ENCODE measurements at places on chromosomes 4 and X.

DNA sequence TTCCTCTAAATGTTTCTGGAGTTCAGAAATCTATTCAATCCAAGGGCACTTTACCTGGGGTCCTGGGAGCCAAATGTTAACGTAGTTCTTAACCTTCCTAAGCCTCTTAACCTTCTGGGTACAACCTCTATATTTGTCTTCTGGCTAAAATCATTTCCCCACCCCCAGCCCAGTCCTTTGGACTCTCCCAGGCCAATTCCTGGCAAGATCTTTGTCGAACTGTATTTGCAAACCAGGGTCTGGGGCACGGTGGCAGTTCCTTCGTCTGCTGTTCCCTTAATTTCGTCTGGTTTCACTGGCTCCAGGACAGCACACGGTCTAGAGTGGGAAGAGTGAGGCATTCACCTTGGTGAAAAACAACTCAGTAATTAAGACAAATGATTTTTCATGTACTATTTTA is 811 bp upstream of the SLC25A5 start:
- no peak for DNase-seq

GRCh38 chrX:10142041-10142599 is 14.7 kb upstream of the CLCN4 start:
- DNase-seq, result no peak

DNA sequence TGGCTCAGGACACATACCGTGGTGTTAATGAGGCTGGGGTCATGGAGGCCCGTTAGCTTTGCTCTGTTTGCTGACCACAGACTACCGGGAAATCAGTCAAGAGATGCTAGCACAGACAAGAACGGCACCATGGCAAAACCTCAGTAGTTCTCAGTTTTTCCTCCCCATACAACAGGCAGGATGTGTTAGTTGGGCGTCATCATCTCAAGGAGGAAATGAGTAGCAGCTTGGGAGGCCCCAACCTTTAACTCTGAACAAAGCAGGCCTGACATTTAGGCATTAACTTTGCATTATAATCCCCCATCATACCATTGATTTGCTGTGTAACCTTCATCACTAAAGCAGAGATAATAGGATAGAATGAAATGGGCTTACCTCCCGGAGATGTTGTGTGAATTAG is 714.2 kb downstream of the RPA4 start:
- no peak for DNase-seq

- no peak for DNase-seq
Measured at GRCh38 chr4:152480901-152481300, 55.0 kb downstream of the FBXW7 start.

- no peak for DNase-seq
Measured at GRCh38 chrX:110419512-110419911, 60.9 kb downstream of the RTL9 start.

DNA sequence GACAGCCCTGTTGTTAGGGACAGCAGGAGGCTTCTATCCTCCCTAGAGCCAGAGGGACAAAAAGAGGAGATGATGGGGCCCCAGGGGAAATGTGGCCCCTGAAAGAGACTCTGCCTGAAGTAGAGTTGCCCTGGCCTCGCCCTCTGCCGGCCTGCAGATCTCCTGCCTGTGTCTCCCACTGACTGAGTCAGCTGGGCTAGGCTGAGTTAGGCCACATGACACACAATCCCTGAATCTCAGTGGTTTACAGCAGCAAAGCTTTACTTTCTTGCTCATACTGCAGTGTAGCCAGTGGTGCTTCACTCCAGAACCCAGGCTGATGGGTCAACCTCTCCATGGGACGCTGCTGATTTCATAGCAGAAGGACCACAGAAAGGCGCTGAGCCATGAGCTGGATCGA is 23.5 kb downstream of the DRD5 start:
- DNase-seq, result no peak

GRCh38 chr4:36388710-36389109 is 107.3 kb downstream of the DTHD1 start:
- no peak for DNase-seq

- peak; percentile 58 for DNase-seq
Measured at GRCh38 chr4:71009890-71010588, 16.6 kb downstream of the DCK start.

DNA sequence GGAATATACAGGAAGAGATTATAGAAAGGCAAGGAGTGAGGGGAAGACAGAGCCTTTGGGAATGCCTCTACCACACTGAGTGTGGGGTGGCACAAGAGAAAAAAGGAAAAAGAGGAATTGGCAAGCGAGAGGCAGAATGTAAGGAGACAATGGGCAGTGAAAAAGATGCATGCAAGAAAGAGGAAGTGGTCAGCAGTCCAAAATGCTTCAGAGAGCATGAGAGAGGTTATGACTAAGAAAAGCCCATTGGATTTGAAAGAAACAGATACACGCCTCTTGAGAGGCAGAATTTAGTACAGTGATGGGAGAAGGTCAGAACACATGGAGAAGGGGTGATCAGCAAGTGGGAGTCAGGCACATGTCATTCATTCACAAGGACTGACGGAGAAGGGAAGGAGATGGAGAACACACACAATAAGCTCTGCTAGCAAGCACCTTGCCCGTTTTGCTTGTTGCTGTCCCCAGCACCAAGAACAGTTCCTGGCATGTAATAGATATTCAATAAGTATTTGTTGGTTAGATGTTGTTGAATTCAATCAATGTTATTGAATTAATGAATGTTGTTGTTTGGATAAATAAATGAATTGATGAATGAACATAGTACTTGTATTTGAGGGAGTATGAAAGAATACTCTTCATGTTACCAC is 6.3 kb downstream of the DCHS2 start:
- DNase-seq, result no peak

DNA sequence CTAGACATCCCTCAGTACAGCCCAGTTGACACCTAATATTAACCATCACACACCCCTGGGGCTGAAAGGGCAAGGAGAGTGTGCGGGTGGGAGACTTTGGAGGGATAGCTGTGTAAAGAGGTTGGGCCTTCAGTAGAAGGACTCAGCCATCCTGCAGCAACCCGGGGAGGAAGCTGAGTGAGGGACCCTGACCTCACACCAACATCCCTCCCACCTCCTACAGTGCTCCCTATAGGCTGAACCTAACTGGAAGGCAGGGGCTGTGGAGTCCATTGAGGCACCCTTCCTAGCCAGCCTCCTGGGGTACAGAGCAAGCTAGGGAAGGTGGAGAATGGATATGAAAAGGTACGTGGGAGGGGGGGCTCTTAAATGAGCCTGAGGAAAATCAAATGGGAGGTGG is 276.3 kb downstream of the PTTG2 start:
- DNase-seq, result no peak

- DNase-seq, result no peak
Measured at GRCh38 chr4:184362396-184362795, 112.0 kb downstream of the IRF2 start.

- no peak for DNase-seq
Measured at GRCh38 chr4:185950891-185951290, 118.1 kb upstream of the TLR3 start.

DNA sequence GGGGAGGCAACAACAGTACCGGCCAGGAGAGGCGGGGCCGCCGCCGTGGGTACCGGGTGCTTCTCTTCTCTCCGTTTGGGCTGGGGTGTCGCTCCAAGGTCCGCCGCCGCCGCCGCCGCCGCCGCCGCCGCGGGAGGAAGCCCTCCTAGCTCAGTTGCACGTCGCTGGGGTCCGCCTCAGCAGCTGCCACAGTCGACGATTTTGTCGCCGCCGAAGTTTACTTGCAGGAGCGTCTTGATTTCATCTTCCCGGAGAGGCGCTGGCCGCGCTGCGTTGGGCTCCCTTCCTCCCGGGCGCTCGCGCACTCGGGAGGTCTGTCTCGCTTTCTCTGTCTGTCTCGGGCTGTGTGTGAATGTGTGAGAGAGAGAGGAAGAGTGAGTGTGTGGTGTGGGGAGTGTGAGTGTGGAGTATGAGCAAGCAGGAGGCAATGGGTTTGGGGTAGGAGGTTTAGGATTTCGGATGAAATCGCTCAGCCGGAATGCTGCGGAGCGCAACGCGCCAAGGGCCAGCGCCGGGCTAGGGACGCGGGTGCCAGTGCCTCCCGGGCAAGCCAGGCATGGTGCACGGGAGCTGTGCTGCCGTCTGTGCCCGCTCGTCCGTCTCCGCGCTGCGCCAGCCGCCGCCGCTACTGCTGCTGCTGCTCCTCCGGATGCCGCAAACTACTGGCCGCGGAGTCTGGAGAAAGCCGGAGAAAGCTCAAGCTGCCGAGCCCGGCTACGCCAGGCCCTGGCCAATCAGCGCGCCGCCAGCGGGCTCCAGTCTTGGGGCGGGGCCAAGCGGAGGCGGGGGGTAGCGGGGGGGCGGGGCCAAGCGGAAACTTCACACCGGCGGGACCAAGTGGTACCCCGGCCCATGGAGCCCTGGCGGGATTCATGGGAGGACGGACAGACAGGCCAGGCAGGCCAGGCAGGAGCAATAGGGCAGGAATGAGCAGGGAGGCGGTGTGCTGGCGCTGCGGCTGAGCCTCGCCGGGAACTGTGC is at the start of gene PCDH19:
PCDH19 (minus strand) TSS at position 664 of the 981 bp plus-strand sequence. CDS start 1,676 bp downstream, outside the sequence.
- DNase-seq, result peak; percentile 79

DNA sequence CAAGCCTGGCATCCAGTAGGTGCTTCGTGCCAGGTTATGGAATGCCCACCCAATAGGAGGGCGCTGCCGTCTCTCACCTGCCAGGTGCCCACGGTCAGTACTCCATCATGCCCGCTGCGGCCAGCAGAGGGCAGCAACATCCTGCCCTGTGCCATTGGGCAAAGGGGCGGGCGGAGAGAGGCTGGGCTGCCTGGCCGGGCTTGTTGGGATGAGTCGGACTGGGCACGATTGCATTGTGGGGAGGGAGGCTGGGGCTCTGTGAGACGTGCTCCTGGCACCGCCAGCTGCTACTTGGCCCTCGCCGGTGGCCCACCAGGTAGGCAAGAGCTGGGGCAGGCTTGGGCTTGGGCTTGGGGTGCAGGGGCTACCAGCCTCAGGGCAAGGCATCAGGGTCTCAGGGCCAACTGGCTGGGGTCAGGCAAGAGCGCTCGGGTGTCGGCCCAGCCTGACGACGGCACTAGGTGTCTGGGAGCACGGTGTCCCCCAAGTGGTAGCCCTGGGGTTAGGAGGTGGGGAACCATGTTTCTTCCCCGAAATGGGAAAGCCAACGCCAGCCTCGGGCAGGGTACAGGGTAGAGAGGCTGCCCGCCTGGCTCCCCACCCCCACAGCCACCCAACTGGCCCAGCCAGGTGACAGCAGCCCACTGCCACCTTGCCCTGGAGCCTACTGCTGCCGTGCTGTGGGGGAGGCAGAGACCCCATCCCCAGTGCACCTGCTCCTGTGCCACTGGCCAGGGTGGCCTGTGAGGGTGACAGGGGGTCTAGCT is at the start of gene PLXNB3:
PLXNB3 (plus strand) TSS at position 261 of the 767 bp plus-strand sequence. CDS start 1,287 bp downstream, outside the sequence.
- peak; percentile 90 for DNase-seq

DNA sequence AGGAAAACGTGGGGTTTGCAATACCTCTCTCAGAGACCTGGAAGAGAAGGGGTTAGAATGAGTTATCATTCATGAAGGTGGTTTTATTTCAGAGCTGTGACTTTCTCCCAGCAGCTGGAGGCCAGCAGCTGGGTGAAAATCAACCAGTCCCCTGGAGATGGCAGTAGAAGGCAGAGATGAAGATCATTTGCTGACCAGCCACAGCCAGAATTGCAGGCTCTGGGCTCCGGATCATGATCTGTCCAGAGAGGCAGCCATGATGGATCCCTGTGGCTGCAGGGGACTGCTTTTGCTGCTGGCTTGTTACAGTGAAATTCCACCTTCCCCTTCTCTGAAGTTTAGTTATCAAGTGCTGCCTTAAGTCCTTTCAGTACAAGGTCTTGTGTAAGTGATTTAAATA is 46.9 kb upstream of the TAB3 start:
- peak; percentile 68 for DNase-seq

DNA sequence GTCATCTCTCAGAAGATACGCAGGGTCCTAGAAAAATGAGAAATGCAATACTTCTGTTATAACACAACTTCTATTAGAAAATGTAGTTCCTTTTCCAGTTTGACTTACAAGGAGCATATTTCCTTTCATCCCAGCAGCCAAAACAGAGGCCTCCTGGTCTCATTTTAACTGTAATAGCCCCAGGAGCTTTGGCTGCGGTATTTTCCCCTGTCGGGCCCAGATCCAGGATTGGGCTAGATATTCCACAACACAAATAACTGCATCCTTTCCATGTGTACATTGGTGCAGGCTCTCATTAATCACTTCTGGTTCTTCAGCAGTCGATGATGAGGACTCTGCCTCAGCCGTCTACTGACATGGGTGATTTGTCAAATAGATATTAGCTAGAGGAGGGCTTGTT is 166.1 kb downstream of the TENM3 start:
- no peak for DNase-seq

- no peak for DNase-seq
Measured at GRCh38 chrX:2829469-2830246, 928 bp downstream of the GYG2 start.

DNA sequence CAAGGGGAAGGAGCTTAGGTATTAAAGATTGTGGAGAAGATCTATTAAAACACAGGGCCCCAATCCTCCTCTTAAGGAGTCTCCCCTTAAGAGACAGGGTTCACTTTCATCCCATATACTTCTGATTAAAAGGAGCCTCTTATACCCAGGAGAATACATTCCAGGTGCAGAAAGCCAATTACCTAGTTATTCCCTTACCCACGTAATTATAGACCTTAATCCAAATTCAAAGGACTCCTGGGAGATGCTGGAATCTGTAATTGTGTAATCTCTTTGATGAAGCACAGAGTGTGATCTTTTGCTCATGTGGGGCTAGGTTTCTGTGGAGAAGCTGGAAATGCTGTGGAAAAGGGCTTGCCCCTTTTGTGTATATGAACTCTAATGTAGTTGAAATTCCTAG is 1.4 kb upstream of the SEC24B start:
- DNase-seq, result no peak

DNA sequence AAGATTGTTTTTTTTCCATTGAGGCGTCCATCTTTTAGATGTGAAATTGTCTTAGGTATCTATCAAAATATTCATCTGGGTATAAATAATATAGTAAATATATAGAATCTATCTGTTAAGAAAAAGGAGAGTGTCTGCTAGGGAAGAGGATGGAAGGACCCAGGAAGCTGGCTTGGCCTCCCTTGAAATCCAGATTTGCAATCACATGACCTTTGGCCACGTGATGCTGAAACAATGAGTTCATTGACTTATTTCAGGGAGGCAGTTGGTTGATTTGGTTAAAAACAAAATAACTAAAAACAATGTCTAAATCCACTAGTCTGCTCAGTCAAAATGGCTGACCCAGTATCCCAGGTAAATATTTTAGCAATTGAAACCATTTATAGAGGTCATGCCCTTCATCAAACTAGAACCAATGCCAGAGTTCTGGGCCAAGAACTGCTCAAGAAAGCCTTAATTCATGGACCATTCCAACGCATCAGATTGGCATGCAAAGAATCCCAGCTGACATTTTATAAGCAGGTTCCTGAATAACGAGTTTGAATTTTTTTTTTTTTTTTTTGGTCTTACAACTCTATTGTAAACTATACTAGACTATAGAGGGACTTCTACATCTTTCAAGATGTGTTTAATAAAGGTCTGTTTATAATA is 172.7 kb downstream of the MID1 start:
- peak; percentile 21 for DNase-seq

GRCh38 chr4:30879855-30880598 is 159.9 kb downstream of the PCDH7 start:
- DNase-seq, result no peak
